ENCODE measurements at places on chromosomes 6 and 20. TPM values are rescaled to one million over a fixed set of nuclear protein-coding genes. Genes with fewer than 3 reads are reported as not detected.

- DNase-seq: no peak
These were observed 34.9 kb upstream of the GTSF1L start for GRCh38 chr20:43761386-43762340.

GRCh38 chr20:32763202-32764004, 1.2 kb downstream of the DNMT3B start:
- no peak for DNase-seq

GRCh38 chr6:170370416-170370815, 63.9 kb downstream of the FAM120B start:
- no peak for DNase-seq

DNA sequence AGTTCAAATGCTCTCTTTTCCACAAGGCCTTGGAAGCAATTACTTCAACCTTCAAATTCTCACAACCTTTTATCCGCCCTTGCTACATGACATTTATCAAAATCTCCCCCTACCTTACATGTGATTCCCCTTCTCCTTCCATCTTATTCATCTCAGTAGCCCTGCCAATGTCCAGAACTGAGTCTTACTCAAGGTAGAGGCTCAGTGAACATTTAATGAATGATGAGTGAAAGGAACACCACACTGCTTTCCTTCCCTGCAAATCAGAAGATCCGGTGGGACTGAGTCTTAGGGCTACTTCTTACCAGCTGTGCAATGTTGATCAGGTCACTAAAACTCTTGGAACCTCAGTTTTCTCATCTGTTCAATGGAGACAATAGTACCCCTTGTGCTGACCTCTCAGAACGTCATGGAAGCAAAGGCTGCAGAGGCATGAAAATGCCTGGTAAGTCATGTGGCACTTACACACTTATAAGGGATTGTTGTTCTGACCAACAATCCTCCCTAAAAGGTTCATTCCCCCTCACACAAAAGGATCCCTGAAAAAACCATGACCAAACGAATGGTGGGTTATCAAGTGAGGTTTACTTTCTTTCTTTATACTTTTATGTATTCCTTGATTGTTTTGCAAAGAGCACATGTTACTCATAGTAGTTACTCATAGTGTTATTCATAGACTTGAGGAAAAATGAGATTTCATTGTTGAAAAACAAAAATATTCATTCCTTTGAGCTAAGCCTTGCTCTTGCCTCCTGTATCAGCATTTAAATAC, 6.5 kb downstream of the MDGA1 start:
- DNase-seq: no peak

GRCh38 chr6:16723402-16723801, 37.9 kb downstream of the ATXN1 start:
- DNase-seq: no peak

DNA sequence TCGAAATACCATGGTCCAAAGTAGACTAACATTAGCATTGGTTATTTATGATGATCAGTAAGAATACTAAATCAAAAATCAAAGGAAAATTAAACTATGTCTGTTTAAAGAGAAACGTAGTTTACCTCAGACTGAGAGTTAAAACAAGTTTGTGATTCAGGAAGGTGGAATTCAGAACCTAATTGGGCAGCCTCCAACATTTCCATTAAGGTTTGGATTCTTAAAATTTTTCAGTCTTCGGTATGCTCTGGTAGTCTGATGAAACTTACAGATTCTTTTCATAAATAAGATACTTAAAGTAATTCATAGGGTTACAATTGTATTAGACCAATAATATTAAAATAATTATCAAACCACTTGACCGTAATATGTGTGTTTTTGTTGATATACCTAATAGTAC, 18.6 kb downstream of the HFE start:
- no peak for DNase-seq

DNA sequence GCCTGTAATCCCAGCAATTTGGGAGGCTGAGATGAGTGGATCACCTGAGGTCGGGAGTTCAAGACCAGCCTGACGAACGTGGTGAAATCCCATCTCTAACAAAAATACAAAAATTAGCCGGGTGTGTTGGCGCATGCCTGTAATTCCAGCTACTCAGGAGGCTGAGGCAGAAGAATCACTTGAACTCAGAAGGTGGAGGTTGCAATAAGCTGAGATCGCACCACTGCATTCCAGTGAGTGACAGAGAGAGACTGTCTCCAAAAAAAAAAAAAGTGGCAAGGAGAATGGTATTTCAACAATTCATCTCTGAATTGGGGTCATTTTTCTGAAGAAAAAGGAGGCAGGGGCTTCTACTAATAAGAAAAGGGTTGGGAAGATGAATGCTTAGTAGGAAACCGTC, 111.5 kb upstream of the NHSL1 start:
- DNase-seq: no peak

GRCh38 chr6:33248643-33248931, 23.1 kb downstream of the VPS52 start:
- DNase-seq: no peak

DNA sequence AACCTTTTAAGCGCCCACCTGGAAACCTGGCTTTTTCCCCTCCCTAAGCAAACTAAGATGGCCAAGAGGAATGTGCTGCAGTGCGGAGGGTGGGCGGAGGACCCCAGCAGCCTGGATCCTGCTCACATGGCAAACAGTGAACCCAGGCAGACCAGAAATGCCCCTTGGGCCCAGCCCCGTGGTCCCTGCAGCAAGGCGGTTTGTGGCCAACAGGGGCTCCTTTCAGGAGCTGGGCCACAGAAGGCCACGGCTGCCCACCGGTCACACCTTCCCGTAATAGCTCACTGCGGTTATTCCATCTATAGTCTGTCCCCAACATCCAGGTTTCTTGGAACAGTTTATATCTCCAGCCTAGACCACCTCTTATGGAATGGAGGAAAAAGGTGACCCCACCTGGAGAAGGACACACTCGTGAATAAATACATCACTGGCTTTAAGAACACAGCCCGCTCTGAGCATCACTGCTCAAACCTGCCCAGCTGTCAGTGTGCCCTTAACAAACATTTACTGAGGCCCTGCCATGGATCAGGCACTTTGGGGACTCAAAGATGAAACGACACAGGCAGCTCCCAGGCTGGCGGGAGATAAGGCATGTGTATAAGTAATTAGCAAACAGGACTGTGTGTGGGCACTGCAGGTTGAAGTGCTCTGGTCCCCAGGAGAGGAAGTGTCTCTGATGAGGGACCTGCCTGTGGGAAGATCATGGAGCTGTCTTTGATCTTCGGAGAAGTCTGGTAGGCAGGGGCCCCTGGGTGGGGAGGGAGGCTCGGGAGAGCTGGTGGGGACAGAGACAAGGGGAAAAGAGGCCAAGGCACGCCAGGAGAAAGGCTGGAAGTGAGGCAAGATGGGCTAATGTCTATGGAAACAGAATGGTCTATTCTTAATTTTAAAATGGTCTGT, 3.2 kb upstream of the TUBB1 start:
- DNase-seq: no peak

- DNase-seq: no peak
These were observed 94.7 kb downstream of the RTN4IP1 start for GRCh38 chr6:106534564-106534982.

- no peak for DNase-seq
These were observed 521.0 kb upstream of the EPHA7 start for GRCh38 chr6:93940381-93940780.

- peak; percentile 20 for DNase-seq
These were observed 697 bp upstream of the CEP43 start for GRCh38 chr6:166998256-166999144.

DNA sequence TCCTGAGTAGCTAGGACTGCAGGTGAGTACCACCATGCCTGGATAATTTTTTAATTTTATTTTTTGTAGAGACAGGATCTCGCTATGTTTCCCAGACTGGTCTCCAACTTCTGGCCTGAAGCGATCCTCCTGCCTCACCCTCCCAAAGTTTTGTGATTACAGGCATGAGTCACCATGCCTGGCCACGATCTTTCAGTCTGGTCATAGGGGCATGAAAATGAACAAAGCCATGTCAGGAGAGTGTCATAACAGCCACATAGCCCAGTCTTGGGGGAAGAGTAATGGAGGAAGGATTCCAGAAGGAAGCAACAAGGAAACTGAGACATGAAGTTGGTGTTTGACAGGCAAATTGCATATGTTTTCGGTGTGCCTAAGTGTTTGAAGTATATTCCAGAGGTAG, 17.0 kb upstream of the SNX3 start:
- no peak for DNase-seq

DNA sequence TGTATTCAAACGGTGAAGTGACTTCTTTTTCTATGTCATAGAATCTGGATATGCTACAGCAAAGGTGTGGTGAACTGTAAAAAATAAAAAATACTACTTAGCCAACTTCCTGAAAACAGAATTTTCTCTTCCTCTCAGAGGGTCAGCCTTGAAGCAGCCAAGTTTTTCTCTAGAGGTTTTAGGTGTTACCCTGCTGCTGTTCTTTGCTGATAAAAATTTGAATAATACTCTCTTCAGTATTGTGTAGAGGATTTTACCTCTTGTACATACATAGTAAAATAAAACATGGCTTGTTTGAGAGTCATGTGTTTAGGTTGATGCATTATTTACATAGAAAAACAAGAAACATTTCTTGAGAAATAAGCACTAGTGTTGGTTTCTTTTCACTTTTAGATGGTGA, 458.4 kb downstream of the TBC1D32 start:
- no peak for DNase-seq

GRCh38 chr20:57964011-57964862, 254.4 kb upstream of the PMEPA1 start:
- no peak for DNase-seq

DNA sequence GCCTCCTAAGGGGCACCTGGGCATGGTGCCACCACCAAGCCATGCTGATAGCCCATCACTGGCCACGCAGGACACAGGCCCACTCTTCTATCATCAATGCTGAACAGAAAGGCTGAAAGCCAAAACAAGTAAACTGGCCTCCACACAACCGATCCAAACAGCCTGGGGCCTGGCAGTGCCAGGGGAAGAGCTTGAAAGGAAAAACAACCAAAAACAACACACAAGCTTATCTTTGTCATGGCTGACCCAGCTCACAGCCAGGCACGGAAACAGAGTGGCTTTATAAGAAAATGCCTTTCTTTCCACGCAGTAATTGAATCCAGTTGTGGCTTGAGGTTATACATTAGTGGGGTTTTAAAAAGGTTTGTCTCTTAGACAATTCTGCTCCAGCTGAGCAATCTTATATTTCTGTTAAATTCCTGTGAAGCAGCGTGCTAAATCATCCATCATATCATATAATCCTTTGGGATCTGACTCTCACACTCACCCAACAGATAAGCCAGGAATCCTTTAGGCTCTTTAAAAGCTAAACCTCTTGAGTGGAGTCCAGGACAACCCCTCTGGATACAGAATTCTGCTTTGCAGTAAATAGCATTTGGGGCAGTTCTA, 65.4 kb upstream of the SLC22A16 start:
- DNase-seq: no peak

GRCh38 chr6:127191716-127192115, 73.2 kb downstream of the RSPO3 start:
- DNase-seq: no peak

GRCh38 chr20:49228676-49229075, 9.5 kb downstream of the DDX27 start:
- no peak for DNase-seq

- no peak for DNase-seq
These were observed 112.9 kb upstream of the JAG1 start for GRCh38 chr20:10786678-10787077.

DNA sequence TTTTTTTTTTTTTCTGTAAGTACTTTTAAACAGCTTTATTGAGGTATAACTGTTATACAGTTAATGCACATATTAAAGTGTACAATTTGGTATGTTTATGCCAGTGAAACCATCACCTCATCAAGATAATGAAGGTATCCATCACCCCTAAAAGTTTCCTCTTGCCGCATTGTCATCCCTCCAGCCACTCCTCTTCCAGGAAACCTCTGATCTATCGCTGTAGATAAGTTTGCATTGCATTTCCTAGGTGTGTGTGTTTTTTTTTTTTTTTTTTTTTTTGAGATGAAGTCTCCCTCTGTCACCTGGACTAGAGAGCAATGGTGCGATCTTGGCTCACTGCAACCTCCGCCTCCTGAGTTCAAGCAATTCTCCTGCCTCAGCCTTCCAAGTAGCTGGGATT, 3.1 kb downstream of the SLX4IP start:
- DNase-seq: no peak

- peak; percentile 39 for DNase-seq
These were observed 40.0 kb downstream of the ALDH8A1 start for GRCh38 chr6:134909701-134910592.

GRCh38 chr6:168962886-168963285, 290.8 kb downstream of the THBS2 start:
- no peak for DNase-seq

The FAXC gene
- total RNA-seq: 3.6 TPM

The ECT2L gene
- 0.10 TPM for total RNA-seq

The SMOC2 gene
- 13.0 TPM for total RNA-seq

The ULBP3 gene
- total RNA-seq: not detected

The GLO1 gene
- 96.3 TPM for total RNA-seq

The PTCHD4 gene
- not detected for total RNA-seq

The SLC9A8 gene
- 8.1 TPM for total RNA-seq

The ZNF292 gene
- total RNA-seq: 46.8 TPM

The C20orf141 gene
- not detected for total RNA-seq

The CTCFL gene
- total RNA-seq: not detected

The SIGLEC1 gene
- 1.0 TPM for total RNA-seq

Data from lower leg skin (tissue), 4 donors.